ENCODE measurements at places on chromosomes 11 and 22.

DNA sequence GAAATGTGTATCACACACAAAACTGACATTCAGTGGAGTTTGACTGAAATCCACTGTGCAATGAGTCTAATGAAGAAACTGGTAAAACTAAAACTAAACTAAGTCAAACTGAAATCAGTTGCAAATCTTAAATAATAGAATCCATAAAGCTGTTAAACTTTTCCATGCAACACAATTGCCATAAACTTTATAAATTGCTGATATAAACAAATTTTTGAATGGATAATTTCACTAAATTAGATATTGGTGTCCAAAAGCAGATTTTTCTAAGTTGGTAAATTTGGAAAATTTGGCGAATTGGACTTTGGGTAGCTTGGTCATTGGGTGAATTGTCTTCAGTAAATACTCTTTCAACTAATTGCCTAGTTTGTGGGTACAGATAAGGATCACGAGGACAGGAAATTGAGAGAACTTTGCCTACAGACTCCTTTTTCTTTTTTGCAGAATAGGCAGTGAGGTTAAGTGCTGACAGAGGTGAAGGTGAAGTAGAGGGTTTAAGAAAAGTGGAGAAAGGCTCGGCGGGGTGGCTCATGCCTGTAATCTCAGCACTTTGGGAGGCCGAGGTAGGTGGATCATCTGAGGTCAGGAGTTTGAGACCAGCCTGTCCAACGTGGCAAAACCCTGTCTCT lies 12.8 kb downstream of the MRPL17 start:
- no peak for DNase-seq

GRCh38 chr11:82807646-82808045 lies 74.0 kb upstream of the FAM181B start:
- DNase-seq: no peak

DNA sequence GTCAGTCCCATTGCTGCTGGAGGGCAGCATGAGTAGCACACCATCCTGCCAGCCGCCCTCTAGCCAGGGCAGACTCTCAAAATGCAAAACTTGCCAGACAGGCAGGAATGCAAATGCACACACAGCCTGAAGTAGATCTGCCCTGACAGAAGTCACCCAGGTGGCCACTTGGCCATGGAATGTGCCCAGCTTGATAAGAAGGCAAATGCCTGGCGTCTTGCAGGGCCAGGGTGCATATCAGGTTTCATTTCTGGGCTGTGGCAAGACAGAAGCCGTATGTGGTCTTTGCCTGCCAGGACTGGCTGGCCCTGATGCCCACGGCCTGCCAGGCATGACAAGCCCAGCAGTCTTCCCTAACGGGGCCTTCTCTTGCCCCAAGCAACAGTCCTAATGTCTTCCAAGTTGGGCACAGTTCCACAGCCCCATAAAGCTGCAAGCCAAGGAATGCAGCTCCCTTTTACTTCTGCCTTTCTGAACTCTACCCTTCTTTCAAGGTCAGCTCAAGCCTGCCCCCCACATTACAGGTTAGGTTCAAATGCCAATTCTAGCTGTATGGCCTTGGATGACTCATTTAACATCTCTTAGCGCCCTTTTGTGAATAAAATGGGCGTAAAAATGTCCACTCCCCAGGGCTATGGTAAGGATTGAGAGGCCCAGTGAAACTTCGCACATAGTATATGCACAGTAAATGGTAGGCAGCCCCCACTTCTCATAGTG lies 29.7 kb downstream of the POU2AF3 start:
- no peak for DNase-seq

DNA sequence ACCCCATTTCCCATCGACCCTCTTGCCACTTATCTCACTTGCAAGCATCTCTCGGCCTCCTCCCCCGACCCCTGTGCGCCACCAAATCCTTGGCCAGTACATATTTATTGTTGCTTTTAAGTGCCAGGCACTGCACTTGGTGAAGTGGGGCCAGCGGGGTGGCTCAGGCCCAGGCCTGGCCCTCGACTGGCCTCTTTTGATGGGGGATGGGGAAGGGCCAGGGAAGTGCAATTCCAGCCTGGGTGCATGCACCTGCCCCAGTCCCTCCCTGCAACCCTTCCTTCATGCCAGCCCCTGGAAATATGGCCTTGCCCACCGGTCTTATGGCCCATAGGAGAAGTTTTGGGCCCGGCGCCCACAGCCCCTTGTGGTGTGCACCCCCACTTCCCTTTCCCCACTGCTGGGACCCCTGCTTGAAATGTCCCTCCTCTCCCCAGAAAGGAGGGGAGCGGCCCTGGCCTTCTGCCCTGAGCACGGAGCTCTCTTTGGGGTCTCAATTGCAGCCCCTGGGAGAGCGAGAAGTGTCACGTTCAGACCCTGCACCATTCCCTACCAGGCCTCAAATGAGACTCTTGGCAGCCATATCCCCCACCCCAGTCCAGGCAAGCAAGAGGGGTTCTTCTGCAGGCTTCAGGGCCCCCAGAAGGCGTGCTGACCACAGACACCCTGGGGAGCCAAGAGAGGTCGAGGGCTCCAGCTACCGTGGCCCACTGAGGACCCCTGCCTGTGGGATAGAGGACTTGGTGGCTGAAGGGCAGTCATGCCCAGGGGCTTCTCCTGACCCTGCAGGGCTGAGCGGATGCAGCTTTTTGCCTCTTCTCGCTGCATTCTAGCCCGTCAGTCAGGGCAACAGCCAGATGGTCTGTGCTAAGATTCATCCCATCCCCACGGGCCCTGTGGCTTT lies 961 bp downstream of the SUSD2 start:
- no peak for DNase-seq

GRCh38 chr11:86152006-86152862 lies 83.3 kb upstream of the PICALM start:
- DNase-seq: no peak

- no peak for DNase-seq
These were observed 71.0 kb downstream of the MYEOV start for GRCh38 chr11:69364921-69365320.

DNA sequence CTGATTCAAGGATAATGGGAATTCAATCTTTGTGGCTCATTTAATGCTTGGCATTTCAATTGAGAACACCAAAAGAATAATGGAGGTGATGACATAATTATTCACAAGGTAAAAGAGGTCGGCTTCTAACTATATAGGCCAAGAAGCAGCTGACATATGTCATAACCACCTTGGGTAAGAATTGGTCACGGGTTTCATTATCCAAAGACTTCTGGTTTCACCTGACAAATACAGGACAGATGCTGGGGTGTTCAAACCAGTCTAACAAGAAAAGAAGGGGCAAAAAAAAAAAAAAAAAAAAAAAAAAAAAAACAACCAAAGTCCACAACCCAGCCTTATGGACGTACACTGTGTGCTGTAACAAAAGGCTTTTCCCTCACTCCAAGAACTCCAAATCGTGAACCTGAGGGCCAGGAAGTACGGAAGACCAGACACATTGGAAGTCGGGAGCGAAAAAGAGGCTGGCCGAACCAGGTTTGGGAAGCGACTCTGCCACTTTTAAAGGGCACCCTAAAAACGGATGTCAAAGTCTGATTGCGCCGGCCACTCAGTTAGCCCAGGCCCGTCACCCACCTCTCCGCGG lies 385 bp downstream of the HARBI1 start:
- DNase-seq: no peak

DNA sequence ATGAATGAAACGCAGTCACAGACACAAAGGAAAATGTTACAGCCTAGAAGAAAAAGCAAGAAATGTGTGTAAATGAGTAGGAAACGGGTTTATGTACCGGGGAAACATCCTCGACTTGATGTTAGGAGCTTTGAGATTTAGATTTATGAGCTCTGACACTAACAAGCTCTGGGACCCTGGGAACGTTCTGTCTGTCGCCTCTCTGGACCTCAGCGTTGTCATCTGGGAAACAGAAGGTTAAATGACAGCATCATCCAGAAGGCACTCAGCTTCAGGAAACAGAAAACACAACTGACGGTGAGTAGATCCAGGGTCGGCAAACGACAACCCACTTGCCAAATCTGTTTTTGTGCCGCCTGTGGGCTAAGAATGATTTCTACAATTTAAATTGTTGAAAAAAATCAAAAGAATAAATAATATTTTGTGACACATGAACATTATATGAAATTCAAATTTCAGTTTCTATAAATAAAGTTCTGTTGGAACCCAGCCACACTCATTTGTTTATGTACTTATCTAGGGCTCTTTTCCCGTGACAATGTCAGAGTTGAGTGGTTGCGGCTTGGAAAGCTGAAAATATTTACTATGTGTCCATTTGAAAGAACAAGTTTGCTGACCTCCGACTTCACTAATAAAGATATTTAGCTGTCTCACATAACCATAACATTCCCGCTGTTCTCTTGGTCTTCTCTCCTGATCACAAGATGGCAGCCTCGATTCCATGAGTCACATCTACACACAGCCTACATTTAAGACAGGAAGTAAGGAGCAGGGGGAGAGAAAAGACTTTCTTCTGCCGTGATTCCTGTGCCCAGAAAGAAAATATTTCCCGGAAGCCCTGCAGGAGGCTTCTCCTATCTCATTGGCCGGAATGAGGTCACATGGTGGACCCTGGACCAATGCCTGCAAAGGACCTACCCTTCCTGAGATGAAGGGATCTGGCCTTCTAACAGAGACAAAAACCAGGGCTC lies 47.1 kb upstream of the SYT13 start:
- no peak for DNase-seq

- no peak for DNase-seq
These were observed 26.2 kb upstream of the LIPT2 start for GRCh38 chr11:74519710-74520109.

Measured in stimulated activated CD4-positive, alpha-beta T cell treated with anti-CD3 and anti-CD28 coated beads, Interleukin-15, amount 100 ng/mL, for 1 hour (primary cell).